Esophagus squamous epithelium (tissue), 5 donors: ENCODE measurements at places on chromosomes 11 and 22.

GRCh38 chr22:50218996-50219727 is 18.4 kb downstream of the SELENOO start:
- DNase-seq, result no peak

DNA sequence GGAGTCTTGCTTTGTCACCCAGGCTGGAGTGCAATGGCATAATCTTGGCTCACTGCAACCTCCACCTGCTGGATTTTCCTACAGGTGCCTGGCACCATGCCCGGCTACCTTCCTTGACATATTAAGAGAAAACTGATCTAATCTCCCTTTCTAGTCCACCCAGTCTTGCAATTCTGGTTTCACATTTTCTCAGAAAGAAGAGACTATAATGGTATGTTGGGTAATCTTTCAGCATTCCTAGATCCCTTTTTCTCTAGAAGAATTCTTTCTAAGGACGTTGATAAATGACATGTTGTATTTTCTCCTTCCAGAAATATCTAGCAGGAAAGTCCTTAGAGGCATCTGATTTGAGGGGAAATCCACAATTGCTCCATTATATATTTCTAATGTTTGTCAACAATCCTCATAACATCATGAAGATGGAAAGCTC is 10.4 kb upstream of the HSPA8 start:
- DNase-seq, result no peak

DNA sequence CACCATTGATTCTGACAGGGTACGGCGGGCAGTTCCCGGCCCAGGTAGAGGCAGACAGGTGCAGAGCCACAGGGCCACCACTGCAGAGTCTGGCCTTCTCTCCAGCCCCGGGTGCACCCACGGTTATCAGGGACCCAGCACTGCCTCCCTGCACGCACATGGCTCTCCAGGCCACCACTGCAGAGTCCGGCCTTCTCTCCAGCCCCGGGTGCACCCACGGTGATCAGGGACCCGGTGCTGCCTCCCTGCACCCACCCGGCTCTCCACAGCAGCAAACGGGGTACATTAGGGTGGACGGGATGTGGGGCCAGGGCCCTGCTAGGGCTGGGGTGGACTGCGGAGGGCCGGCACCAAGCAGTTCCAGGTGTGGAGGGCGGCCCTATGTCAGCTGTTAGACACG is 272.9 kb downstream of the BRD1 start:
- DNase-seq, result no peak

GRCh38 chr11:116471608-116472256 is 301.1 kb downstream of the BUD13 start:
- no peak for DNase-seq

- no peak for DNase-seq
Measured at GRCh38 chr22:19503367-19503766, 20.8 kb downstream of the CLDN5 start.

DNA sequence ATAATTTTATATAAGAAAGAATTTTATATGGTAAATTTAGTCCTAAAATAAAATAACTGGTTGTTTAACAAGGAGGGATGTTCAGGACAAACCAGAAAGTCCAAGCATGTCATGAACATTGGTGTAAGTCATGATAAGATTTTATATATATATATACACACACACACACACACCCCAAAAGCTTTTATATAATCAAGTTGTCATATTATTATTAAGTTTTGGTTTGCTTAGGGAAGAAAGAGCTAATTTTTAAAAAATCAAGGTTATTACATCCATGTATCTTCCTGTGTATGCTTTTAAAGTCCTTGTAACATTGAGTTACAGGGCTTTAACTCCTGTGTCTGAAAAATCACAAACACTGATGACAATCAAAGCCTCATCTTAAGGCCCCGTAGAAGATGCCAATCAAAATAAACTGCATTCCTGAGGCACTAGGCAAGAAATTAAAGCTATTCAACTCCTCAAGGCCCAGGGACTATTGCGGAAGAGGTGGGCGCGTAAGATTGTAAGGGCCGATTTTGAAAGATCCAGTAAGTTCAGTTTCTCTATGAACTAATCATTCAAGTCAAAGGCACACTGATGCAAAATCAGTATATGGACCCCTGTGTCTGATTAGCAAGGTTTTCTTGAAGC is 16.8 kb downstream of the APOL6 start:
- DNase-seq, result no peak

DNA sequence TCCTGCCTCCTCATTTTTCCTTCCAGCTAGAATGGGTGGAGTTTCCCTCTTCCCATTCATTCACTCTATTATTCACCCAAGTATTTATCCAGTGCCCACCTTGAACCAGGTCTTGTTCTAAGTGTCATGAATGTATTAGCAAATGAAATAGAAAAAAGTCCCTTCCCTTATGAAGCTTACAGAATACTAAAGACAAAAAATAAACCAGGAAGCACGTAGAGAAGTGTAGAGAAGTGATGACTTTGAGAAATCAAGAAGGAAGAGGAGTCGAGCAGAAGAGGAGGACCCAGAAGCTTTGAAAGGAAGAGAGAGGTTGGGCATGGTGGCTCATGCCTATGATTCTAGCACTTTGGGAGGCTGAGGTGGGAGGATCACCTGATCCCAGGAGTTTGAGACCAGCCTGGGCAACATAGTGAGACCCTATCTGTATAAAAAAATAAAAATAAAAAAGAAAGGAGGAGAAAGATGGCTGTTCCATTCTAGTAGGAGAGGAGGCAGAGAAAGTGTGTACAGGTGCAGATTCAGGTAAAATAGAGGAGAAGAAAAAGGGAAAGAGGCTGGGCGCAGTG is 17.1 kb upstream of the SYVN1 start:
- no peak for DNase-seq

DNA sequence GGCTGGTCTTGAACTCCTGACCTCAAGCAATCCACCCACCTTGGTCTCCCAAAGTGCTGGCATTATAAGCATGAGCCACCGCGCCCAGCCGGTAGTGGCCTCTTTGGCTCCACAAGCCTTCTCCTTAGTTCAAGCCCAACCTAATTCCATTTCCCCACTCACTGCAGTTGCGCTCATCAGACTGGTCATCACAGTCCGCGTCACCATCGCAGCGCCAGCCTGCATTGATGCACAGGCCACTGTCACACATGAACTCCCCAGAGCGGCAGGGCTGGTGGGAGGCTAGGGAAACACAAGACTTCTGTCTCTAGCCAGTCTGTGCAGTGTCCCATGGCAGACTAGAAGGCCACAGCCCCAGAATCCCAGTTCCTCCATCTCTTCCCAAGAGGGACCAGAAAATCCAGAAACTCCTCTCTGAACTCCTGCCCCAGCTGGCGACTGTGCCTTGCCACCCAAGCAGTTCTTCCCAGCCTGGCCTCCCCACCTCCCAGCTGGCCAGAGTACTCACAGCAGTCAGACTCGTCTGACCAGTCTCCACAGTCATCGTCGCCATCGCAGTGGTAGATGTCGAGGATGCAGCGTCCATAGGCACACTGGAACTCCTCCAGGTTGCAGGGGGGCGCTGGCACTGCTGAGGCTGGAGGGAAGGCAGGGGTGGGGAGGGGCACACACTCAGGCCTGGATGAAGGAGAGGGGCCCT is 19.8 kb downstream of the LRP4 start:
- no peak for DNase-seq

- DNase-seq, result no peak
Measured at GRCh38 chr22:44462246-44463010, 35.6 kb downstream of the RTL6 start.

DNA sequence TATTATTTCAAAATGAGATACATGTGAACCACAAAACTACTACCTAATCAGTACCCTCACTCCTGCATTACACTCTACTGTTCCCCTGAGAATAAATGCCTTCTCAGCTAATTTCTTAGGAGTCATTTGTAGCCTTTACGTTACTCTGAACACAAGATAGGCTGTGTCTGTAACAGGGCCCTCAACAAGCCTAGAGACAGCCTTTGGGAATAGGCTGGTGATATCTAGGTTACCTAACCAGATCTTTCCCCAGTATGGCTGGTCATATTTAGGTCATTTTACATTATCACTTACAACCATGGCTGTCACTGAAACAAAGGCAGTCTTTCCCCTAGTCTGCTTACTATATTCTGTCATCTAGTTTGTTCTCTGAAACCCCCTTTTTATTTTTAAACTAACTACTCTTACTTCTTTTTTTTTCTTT is 14.2 kb downstream of the ATM start:
- DNase-seq, result no peak

GRCh38 chr11:109075976-109076375 is 346.0 kb upstream of the C11orf87 start:
- no peak for DNase-seq

GRCh38 chr11:29432719-29433325 is 584.0 kb downstream of the KCNA4 start:
- DNase-seq, result no peak

GRCh38 chr22:30370641-30371230 is 13.9 kb downstream of the CCDC157 start:
- no peak for DNase-seq

DNA sequence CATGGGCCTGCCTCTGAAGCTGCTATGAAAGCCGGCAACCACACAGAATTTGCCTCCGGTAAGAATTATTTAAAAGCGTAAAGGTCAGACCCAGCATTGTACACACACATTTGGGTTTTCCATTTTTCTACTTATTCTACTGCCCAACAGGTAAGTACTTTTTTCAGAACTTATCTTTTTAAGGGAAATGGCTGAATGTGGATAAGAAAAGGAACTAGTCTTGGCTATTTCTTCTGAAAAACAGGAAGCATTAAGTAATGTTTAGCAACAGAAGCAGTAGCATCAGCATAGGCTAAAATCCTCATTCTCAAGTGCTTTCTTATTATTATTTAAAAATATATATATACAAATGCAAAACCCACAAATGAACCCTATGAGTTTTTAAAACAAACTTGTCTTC is 103.1 kb downstream of the MPPED2 start:
- no peak for DNase-seq

- DNase-seq, result no peak
Measured at GRCh38 chr11:83011333-83012167, 60.1 kb downstream of the RAB30 start.

- DNase-seq, result no peak
Measured at GRCh38 chr22:22710719-22711531, 66.5 kb downstream of the GGTLC2 start.

DNA sequence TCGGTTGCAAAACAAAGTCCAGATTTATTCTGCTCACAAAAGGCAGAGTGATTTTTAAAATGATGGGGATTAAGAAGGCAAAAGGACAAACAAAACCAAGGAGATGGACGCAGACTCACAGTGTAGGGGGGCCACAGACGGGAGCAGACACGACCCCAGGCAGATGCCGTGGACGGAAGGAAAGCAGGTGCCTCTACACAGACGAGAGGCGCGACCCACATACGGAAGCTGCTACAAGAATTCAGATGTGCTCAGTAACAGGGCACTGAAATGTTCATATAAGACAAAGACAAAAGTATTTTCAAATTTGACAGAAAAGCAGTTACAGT is 148.9 kb downstream of the BRD1 start:
- DNase-seq, result no peak

GRCh38 chr11:1559111-1559951 is 12.7 kb downstream of the DUSP8 start:
- DNase-seq, result no peak

DNA sequence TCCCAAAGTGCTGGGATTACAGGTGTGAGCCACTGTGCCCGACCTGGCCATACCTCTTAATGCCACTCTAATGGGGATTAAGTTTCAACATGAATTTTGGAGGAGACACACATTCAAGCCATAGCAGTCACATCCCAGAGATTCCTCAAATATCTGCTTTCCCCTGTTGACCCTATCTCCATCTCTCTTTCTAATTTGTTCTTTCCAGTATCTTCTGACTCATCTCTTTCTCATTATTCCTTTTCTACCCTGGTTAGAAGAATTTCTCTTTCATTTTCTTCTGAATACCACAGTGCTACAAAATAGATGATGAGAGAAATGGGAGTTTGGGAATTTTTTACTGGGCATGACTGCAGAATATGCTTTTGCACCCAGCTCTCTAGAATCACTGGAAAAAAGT is 5.1 kb downstream of the OR10V1 start:
- no peak for DNase-seq

GRCh38 chr11:9104580-9104979 is 13.2 kb upstream of the SCUBE2 start:
- no peak for DNase-seq
